ENCODE measurements at places on chromosomes 13 and 19.

DNA sequence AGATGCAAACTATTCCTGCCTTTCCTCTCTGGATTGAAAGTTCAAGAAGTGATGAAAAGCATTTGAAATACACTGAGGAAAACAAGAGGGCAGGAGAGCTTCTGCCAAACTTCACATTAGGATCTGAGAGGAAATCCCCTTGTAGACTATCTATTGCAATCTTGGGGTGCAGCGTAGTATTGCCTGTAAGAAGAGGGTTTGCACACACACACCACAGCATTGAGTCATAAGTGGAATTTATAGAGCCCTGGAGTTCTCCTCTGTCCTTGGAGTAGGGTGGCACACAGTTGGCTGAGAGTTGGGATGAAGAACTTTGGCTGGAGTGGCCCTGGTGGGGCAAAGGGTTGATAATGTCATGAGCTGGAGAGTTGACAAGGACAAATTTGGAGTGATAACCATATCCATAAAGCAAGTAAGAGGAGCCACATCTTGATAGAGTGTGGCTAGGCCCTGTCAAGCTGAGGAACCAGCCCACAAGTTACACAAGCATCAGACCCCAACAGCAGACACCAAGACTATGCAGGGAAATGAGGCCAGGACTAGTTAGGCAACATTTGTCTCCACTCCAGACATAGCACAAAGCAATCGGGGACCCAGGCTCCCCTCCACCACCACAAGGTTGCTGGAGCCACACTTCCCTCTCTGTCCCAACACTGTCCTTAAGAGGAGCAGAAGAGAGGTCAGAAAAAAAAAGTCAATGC lies 520.9 kb downstream of the KLF5 start:
- no peak for DNase-seq

- DNase-seq, result no peak
Measured at GRCh38 chr19:10430505-10431253, 10.3 kb downstream of the PDE4A start.

DNA sequence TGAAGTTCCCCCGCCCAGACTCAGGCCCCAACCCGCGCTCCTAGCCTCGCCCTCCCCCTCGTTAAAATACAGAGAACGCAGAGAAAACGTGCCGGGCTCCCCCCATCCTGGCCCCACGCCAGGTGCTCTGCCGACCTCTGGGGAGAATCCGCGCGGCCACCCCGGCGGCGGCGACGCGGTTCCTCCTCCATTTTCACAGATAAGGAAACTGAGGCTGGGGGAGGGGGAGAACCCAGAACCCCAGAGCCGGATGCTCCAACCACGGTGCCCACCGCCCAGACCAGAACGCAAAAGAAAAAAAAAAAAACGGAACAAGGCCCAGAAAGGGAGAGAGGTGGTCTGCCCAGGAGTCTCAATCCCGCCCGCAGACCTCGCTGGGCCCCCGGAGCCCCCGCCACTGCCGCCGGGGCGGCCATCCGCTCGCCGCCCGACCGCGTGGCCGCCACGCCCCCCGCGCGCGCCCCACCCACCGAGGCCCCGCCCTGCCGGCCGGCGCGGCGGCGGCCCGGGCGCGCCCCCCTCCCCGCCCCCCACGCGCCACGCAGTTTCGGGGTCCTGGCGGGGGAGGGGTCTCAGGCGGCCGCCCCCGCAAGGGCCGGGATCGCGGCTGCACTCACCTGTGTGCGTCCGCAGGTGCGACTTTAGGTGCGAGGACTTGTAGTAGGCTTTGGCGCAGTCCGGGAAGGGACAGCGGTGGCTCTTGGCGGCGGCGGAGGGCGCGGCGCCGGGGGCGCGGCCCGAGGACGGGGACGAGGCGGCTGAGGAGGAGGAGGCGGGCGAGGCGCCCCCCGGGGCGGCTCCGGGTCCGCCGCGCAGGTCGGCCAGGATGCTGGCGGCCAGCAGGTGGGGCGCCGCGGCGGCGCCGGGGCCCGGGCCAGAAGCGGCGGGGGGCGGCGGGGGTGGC lies 703 bp downstream of the KLF16 start:
- DNase-seq, result no peak

- peak; percentile 50 for DNase-seq
Measured at GRCh38 chr19:51735759-51736449, 12.1 kb upstream of the HAS1 start.

DNA sequence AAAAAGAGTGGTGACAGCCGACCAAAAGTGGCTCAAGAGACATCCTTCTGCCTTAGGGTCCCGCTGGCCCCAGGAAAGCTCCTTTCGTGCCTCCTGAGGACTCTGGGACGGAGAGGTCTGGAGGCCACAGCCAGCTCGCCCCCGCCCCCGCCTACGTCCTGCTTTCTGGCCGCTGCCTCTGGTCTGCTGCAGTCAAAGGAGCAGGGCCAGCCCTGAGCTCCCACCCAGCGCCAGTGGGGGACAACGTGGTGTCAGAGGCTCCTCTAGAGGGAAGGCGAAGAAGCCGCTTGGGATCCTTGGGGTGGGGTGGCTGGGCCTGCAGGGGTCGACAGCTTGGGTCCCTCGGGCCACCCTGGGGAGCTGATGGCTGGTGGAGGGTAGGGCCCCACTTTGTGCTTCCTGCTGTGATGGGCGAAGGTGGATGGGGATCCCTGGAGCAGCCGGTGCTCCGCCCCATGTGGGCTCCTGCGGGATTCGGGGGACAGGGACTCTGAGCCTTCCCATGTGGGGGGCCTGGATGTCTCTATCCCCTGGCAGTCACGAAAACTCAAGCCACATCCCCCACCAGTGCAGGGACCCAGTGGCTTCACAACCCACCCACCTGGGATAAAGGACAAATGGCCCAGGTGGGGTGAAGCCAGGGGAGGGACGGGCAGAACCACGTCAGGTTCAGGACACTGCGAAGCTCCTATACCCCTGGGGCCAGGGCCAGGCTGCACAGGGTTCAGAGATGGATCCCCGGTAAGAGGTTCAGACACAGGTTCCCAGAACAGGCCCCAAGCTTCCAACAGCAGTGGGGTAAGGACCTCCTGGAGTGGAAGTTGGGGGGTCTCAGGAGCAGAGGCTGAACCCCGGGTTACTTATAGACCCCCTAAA lies 9.0 kb upstream of the DIRAS1 start:
- no peak for DNase-seq

DNA sequence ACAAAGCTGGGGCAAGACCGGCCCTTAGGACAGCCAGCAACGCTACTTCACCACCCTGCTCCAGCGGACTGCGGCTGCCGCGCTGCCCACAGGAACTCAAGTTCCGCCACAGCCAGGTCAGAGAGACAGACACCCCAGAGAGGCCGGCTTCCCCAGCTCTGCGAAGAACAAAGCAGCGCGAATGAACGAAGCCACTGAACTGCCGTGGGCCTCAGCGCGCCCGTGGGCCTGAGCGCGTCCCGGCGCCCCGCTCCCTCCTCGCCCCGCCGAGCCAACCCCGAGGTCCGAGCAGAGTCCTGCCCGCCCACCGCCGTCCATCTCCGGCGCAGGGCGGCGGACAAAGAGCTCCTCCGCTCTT lies 158.4 kb downstream of the RNF17 start:
- DNase-seq, result no peak

- no peak for DNase-seq
Measured at GRCh38 chr13:47000165-47000564, 103.3 kb upstream of the HTR2A start.

DNA sequence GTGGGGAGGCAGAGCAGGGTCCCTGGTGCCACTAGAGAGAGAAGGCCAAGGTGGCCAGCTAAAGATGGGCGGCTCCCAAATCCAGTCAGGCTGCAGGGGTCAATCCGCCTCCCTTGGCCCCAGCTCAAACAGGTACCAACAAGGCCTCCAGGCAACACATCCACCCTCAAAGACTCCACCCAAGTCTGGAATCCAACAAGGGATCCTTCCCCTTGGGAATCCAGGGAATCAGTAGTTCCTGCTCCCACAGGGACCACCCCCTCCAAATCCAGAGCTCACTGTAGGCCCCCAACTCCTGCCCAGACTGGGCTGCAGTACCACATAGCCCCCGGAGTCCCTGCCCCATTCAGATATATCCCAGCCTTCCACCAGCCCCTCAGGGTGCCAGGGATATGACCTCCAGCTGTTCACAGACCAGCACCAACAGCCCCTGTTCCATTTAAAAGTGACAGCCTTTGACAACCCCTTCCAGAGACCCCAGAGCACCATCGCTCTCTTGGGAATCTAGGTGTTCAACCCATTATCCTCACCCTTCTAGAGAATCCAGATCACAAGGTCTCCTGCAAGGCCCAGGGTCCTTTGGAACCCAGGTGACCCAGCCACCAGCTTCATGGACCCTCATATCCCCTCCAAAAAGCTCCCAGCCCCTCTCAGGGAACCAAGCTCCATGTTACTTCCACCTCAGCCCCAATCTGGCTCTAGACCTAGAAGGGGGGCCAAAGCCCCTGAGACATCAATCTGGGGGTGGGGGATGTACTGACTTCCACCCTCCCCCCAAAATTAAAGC lies 3.2 kb downstream of the ERF start:
- no peak for DNase-seq

GRCh38 chr19:35419046-35419445 lies 29.0 kb upstream of the FFAR2 start:
- DNase-seq, result no peak

DNA sequence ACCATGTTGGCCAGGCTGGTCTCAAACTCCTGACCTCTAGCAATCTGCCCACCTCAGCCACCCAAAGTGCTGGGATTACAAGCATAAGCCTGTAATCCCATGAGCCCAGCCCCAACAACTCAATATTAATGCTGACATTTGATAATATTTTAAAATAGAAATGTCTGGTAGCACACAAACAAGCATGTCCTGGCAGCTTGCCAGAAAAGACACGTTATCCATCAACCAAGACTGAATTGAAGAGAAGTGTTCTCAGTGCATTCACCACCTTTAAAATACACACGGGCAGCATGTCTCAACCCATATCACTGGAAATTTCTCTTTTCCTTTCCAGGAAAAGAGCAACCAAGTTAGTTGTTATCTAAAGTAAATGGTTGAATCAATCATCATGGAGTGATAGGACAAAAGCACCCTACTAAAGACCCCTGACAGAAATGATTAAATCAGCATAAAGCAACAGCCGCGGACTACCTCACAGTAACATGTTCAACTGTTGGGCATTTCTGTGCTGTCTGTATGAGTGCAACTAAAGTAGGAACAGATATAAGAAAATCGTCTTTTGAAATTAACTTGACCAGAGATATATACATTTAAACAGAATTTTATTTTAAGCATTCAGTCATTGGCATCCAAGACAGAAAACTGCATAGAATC lies 25.0 kb downstream of the LHFPL6 start:
- DNase-seq, result no peak

DNA sequence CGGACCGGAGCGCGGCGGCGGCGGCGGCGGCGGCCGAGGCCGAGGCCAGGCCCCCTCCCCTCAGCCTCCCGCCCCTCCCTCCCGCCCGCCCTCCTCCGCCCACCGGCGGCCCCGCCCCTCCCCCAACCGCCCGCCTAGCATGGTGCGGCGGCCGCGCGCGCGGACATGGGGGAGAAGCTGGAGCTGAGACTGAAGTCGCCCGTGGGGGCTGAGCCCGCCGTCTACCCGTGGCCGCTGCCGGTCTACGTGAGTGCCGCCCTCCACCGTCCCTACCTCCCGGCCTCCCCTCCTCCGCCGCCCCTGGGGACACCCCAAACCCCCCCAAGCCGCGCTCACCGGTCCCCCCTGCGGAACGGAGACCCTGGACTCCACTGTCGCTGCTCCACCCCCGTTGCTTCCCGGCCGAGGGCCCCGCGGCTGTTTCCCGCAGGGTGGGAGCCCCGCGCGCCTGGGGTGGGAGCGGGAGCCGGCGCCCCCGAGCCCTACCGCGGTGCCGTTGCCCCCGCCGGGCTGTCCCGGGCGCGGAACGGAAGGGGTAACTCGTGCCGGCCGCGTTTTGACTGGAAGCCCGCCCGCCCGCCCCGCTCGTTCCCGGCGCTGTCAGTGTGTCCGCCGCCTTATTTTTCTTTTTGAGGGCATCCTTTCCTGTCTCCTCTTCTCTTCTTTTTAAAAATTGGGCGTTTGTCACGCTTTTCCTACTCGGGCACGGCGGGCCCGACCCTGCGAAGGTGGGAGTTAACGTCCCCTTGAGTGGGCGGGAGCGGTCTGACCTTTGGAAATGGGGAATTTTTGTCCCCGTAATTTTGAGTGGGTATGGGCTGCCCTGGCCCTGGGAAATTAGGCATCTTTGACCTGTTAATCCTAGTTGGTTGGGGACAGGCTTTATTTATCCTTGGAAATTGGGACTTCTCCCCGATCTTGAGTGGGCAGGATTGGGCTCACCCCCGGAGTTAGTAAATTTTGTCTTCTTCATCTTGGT lies 576 bp downstream of the DOT1L start:
- DNase-seq, result no peak

- DNase-seq, result no peak
Measured at GRCh38 chr19:27966390-27966816, 1246.5 kb downstream of the UQCRFS1 start.

- DNase-seq, result peak; percentile 87
Measured at GRCh38 chr13:35672611-35673010, 196.1 kb upstream of the MAB21L1 start.

DNA sequence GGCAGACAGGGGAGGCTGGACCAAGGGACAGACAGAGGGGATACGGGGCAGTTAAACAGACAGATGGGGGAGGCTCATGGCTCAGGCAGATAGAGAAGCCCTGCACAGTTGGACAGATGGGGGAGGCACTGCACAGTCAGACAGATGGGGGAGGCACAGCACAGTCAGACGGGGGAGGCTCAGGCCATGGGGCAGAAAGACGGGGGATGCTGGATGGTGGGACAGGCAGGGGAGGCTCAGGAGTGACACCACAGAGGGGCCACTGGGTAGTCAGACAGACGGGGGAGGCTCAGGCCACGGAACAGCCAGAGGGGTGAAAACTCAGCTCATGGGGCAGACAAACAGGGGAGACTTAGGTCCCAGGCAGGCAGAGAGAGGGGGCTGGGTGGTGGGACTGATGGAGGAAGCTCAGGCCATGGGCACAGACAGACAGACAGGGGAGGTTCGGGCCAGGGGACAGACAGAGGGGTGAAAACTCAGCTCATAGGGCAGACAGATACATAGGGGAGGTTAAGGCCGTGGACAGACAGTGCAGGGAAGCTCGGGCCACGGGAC lies 886 bp downstream of the MFSD12 start:
- DNase-seq, result no peak

DNA sequence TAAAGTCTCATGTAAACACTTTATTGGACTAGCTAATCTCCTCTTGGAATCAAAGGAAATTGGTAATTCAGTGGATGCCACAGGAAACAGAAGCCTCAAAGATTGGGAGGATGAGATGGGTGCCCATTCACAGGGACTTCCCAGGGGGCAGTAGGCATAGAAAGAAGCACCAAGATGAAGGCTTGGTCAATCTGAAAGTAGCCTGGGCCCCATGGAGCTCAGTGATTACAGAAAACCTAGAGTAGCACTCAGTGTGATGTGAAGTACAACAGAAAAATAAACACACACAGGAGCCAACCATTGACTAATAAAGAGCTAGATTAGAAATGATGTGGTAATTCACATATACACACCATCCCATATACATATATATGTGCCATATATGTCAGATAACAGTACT lies 560.6 kb downstream of the TBC1D4 start:
- no peak for DNase-seq

GRCh38 chr19:31271306-31271911 lies 77.8 kb downstream of the TSHZ3 start:
- DNase-seq, result no peak

DNA sequence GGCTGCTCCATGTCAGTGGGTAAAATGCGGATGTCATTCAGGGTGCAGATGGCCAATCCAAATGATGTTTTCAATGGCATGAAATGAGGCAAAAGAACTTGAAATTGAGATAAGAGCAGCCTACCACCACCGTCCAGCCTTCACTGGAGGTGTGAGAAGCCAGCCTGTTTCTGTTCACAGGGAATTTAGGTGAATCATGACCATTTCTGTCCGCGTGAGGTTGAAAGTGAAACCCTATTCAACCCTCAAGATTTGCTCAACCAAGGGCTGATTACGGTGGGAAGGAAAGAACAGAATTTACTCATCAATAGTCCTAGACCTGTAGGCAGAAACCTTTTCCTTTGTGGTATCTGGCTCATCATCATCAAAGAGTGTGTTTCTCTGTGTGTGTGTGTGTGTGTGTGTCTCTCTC lies 370.7 kb downstream of the COG6 start:
- no peak for DNase-seq
